Activated T-cell treated with anti-CD3 and anti-CD28 coated beads for 24 hours (primary cell): ENCODE measurements at places on chromosomes 11 and 22.
A peak's percentile ranks its signal among the peaks of the same experiment; 100 is the strongest.

DNA sequence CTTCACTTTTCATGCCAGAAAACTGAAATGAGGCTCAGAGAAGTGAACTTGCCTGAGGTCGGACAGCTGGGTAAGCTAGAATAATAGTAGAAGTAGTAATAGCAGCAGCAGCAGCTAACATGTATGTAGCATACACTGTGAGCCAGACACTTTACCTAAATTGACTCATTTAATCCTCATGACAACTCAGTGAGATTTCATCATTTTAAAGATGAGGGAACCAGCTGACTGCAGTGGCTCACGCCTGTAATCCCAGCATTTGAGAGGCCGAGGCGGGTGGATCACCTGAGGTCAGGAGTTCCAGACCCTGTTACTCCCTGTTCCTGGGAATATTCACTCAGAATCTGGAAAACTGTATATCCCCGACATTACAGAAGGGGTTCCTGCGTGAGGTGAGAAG lies 154.5 kb downstream of the DBX1 start:
- no peak for DNase-seq

DNA sequence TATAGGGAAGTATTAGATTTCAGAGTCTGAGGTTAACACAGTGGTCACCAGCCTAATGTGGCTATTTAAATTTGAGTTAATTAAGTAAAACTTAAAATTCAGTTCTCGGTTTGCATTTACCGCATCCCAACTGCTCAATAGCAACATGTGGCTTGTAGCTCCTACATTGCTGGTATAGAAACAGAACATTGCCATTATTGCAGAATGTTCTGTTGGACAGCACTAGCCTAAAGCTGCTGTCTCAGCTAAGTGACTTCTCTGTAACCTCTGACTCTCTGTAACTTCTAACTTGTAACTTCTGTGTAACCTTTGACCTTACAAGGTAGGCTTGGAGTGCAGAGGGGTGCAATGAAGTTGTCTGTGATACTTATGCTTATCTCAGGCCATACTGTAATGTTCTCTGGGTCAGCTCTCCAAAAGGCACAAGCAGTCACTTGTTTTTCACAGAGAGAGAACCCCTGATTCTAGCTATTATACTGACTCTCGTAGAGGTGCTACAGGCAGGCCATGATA lies 78.7 kb downstream of the ZNRF3 start:
- DNase-seq, result no peak

- peak; percentile 70 for DNase-seq
Measured at GRCh38 chr22:37303821-37304274, 21.5 kb downstream of the CYTH4 start.

- DNase-seq, result no peak
Measured at GRCh38 chr11:134126217-134126822, 57.4 kb downstream of the JAM3 start.

DNA sequence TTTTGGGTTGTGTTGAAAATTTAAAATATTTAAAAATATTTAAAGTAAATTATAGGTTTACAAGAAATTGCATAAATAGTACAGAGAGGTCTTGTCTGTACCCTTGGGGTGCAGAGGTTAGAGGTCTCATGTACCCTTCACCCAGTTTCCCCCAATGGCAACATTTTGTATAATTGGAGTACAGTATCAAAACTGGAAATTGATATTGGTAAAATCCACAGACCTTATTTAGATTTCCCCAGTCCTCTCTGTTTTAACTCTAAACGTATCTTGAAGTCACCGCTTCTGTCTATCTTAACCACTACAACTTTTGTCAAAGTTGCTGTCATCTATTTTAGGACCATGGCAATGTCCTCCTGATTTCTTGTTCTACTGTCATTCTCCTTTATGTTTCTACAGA lies 10.9 kb downstream of the THY1 start:
- DNase-seq, result no peak
